ENCODE measurements at places on chromosomes 1 and 21.

GRCh38 chr1:187624812-187625545, 796.2 kb downstream of the PLA2G4A start:
- DNase-seq, result no peak

DNA sequence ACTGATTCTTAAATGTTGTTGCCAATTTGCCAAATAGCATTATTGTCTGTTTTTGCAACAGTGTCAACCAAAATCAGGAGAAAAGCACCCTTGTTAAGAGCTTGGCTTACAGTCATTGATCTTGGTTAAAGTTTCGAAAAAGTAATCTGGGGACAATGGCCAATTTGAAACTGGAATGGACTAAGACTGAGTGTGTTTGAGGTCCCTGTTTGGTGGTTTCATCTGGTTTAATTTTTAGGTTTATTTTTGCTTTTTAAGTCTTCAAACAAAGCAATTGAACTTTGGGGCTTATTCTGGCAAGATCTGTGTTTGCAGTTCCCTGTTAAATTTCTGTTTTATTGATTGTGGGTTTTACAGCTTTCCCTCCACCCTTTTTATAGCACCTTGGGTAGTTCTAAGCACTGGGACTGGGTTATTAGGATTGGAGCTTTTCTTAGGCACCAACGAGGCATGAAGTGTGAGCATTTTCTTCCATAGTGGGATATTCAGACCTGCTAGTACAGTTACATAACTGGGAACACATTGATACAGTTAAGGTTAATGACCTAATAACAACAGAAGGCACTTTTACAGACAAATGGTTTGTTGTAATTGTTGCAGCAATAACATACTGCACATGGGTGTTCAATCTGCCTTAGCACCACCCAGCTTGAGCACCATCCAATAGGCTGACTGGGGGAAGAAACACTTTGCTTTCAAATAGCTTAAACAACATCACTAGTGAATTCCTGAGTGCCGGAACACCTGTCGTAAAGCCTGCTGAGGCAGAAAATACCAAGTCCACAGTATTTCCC, 40.6 kb upstream of the MAP10 start:
- DNase-seq, result no peak

DNA sequence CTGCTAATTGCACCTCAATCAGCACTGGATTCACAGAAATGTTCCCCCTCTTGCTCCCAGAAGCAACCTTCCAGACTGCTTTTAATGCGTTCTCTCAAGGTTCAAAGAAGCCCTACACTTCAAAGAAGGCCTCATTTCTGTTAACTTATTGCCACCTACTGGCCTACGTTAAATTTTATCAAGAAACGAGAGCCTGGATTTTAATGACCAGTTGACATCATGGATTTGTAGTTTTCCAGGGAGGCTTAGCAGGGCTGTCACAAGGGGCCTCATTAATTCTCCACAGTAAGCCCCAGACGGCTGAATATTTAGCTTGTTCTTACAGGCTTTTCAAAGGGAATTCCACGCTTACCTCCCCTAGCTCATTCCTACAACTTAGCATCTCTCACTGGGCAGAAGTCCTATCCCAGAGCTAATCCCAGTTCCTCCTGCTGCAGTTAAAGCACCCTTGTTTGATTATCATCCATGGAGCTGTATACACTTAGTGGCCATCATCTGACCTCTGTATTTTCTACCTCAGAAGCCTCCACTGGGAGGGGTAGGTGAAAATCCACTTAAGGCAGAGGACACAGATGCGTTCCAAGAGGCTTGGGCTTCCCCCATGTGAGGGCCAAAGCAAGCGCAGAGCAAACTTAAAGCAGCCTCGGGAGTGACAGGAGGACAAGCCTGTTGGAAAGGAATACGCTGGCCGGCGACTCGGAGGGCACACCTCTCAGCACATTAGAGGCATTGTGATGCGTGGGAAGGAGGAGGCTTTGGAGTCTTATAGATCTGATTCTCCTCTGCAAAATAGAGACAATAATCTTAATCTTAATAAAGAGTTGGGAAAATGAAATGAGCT, 32.2 kb upstream of the CYP4X1 start:
- no peak for DNase-seq

- no peak for DNase-seq
Observed at GRCh38 chr1:33823830-33824229, 40.0 kb upstream of the HMGB4 start.

- DNase-seq, result no peak
Observed at GRCh38 chr1:165629848-165630628, 996 bp upstream of the MGST3 start.

- DNase-seq, result no peak
Observed at GRCh38 chr21:37459575-37459974, 93.0 kb downstream of the DYRK1A start.

All from stimulated activated CD8-positive, alpha-beta memory T cell treated with anti-CD3 and anti-CD28 coated beads, Interleukin-12 subunit alpha, Interleukin-12 subunit beta, amount 100 ng/mL, for 1 hour (primary cell).